Adrenal gland (tissue), 19 donors: ENCODE measurements at places on chromosomes 3 and 15. TPM values are rescaled to one million over a fixed set of nuclear protein-coding genes. Genes with fewer than 3 reads are reported as not detected.
A peak's percentile ranks its signal among the peaks of the same experiment; 100 is the strongest.

Gene PRSS50
- 0.20 TPM for polyA plus RNA-seq

Gene CFAP100
- not detected for polyA plus RNA-seq

Gene SERINC4
- 0.30 TPM for polyA plus RNA-seq

DNA sequence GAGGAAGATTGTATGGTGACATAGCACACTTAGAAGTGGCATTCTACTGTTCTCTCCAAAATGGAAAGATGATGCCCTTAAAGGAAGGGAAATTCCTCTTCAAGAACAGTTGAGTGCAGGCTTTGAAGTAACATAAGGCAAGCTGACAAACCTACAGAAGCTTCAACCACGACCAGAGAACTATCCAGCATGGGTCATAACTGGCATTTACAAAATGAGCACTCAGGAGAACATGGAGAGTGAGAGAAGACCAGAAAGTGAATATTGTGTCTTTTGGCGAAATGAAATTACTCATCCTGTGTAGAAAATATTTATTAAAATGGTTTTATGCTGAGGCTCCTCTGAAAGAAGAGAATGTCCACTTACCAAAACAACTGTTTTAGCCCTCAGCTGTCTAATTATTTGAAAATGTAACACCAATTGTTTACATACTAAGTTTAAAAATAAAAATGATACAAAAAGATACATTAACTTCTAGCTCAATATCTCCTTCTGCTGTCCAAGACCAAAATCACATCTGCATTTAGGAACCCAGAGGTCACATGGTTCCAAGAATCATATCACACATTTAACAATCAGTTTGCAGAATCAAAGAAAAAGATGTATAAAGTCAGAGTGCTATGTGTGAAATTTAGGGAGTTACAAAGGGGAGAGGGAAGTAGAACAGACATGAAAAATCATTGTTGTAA lies 216.9 kb downstream of the ATP8B4 start:
- no peaks in the 10 kb centered on the region for H3K36me3 ChIP-seq
- DNase-seq = no peak
- peak overlapping the region; percentile 70 for H3K27ac ChIP-seq
- no peak overlapping the region for H3K4me3 ChIP-seq
- H3K27me3 ChIP-seq = no peaks in the 10 kb centered on the region
- H3K4me1 ChIP-seq = peaks cover 18% of the 10 kb centered on the region

DNA sequence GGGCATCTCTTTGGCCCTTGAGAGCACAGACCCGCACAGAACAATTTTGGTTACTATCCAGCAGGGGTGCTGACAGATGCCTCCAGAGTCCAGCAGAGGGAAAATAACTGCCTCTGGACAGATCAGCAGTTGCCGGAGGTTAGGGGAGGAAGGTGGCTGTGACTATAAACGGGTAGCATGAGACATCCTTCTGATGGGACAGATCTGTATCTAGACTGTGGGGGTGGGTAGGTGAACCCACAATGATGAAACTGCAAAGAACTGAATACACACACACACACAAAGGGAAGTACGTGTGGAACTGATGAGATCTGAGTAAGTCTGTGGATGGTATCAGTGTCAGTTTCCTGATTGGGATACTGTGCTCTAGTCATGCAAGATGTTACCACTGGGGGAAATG lies 21.2 kb downstream of the ADAMTS7 start:
- H3K4me1 ChIP-seq = no peaks in the 10 kb centered on the region
- no peaks in the 10 kb centered on the region for H3K36me3 ChIP-seq
- no peak overlapping the region for H3K27ac ChIP-seq

DNA sequence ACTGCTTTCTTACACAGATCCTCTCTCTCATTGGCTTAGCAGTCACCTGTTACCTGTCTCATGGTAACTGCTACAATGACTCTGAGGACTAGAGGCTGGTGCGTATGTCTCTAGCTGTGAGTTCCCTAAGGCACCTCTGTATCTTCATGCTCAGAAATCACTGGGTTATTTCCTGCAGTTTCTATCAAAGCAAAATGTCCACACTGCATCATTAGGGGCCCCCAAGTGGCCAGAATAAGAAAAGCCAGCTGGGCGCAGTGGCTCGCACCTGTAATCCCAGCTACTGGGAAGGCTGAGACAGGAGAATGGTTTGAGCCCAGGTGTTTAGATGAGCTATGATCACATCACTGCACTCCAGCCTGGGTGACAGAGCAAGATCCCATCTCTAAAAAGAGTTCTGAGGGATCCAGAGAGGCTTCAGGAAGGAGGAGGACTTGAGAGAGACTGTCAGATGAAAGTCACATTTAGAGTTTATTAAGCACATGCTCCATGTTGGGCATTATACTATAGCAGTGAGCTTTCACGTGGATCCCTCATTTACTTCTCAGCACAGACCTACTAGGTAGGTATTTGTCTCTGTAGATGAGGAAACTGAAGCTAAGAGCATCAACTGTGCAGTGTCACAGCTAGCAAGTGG lies 2.3 kb upstream of the VPS18 start:
- no peaks in the 10 kb centered on the region for H3K27me3 ChIP-seq
- no peak overlapping the region for H3K27ac ChIP-seq
- H3K4me1 ChIP-seq = no peaks in the 10 kb centered on the region
- no peaks in the 10 kb centered on the region for H3K36me3 ChIP-seq
- H3K4me3 ChIP-seq = no peak overlapping the region

DNA sequence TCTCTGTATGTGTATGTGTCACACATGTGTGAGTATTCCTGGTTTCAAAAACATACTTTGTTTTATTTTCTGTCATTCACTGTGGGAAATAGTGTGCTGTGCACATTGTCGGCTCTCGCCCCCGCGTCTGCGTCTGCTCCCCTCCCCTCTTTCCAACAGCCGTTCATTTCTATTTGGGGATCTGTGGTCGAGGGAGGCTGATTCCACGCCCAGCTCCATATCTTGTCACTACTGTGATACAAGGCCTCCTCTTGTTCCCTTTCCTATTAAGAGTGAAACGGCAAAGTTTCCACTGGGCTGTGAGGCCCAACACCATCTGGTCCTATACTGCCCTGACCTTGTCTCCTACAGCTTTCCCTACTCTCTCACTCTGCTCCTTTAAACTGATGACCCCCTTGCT lies 172.5 kb upstream of the LRIG1 start:
- H3K4me1 ChIP-seq = no peaks in the 10 kb centered on the region
- H3K36me3 ChIP-seq = no peaks in the 10 kb centered on the region

DNA sequence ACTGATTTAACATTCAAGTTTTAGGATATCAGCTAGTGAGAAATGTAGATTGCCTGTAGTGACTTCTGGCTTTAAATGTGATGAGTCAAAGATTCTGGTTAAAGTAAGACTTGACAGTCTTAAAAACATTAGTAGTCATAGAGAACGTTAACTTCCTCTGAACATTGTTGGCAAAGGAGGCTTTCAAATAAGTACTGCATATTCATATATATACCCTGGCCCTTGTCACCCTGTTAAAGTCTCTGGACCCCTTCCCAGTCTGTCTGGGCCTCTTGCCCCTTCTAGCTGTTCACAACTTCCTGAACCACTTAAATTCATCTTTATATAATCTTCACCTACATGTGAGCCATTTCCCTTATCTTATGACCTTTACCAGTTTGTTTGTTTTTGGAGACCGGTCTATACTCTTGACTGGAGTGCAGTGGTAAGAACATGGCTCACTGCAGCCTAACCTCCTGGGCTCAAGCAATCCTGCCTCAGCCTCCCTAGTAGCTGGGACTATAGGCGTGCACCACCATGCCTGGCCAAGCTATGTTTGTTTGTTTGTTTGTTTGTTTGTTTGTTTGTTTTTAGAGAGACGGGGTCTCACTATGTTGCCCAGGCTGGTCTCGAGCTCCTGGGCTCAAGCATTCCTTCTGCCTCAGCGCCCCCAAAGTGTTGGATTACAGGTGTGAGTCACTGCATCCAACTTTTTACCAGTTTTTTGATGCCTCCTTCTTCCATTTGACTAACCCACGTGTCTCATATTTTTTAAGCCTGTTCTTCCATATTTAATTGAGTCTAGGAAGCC lies 64.4 kb upstream of the CRTC3 start:
- no peaks in the 10 kb centered on the region for H3K27me3 ChIP-seq
- H3K4me1 ChIP-seq = no peaks in the 10 kb centered on the region
- H3K36me3 ChIP-seq = no peaks in the 10 kb centered on the region
- no peak overlapping the region for H3K4me3 ChIP-seq

GRCh38 chr3:43017004-43017403 lies 37.9 kb downstream of the GASK1A start:
- no peak overlapping the region for H3K27ac ChIP-seq
- no peaks in the 10 kb centered on the region for H3K27me3 ChIP-seq
- H3K4me3 ChIP-seq = no peak overlapping the region
- DNase-seq = peak; percentile 18
- H3K36me3 ChIP-seq = no peaks in the 10 kb centered on the region

DNA sequence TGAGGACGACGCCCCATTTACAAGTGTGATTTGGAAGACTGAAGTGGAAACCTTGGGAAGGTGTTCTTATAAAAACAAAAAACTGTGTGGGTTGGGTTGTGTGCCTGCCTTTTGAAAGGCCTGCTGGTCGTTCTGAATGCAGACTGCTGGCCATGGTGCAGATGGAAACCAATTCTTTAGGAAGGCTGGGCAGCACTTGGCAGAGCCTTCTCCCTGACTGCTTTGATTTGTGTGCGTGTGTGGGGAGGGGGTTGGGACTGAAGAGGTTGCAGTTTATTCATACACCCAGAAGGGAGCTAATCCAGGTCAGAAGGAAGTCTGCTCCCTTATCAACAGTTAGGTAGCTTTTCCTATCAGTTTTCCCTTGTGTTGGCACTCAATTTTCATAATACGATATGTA lies 288.7 kb downstream of the SOX2 start:
- DNase-seq = no peak
- H3K27me3 ChIP-seq = no peaks in the 10 kb centered on the region
- H3K4me3 ChIP-seq = no peak overlapping the region
- no peak overlapping the region for H3K27ac ChIP-seq

GRCh38 chr15:38065721-38066345 lies 131.4 kb downstream of the TMCO5A start:
- DNase-seq = no peak
- H3K4me1 ChIP-seq = peaks cover 33% of the 10 kb centered on the region
- no peak overlapping the region for H3K27ac ChIP-seq
- H3K27me3 ChIP-seq = no peaks in the 10 kb centered on the region

- H3K27ac ChIP-seq = peak overlapping the region; percentile 95
- peaks cover 70% of the 10 kb centered on the region for H3K4me1 ChIP-seq
- H3K27me3 ChIP-seq = no peaks in the 10 kb centered on the region
- H3K4me3 ChIP-seq = peak overlapping the region; percentile 18
- peak; percentile 92 for DNase-seq
Measured at GRCh38 chr15:75042730-75043508, 19.5 kb downstream of the PPCDC start.

DNA sequence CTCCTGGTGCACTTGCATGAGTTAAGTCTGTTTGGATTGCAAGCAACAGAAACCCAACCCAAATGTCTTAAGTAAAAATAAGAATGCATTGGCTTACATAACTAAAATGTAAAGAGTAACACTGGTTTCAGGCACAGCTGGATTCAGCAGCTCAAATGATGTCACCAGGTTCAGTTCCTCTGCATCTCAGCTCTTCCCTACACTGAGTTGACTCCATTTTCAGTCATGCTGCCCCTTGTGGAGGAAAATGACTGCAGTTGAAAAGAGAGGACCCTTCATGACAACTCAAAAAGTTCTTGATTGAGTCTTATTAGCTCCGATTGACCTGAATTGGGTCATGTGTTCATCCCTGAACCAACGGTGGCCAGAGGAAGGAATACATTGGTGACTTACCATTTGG lies 138.5 kb upstream of the ABI3BP start:
- no peaks in the 10 kb centered on the region for H3K36me3 ChIP-seq
- no peaks in the 10 kb centered on the region for H3K27me3 ChIP-seq
- no peak overlapping the region for H3K4me3 ChIP-seq
- no peak for DNase-seq
- H3K4me1 ChIP-seq = no peaks in the 10 kb centered on the region

GRCh38 chr15:29470794-29471193 lies 201.2 kb upstream of the NSMCE3 start:
- H3K36me3 ChIP-seq = no peaks in the 10 kb centered on the region
- H3K4me3 ChIP-seq = no peak overlapping the region

DNA sequence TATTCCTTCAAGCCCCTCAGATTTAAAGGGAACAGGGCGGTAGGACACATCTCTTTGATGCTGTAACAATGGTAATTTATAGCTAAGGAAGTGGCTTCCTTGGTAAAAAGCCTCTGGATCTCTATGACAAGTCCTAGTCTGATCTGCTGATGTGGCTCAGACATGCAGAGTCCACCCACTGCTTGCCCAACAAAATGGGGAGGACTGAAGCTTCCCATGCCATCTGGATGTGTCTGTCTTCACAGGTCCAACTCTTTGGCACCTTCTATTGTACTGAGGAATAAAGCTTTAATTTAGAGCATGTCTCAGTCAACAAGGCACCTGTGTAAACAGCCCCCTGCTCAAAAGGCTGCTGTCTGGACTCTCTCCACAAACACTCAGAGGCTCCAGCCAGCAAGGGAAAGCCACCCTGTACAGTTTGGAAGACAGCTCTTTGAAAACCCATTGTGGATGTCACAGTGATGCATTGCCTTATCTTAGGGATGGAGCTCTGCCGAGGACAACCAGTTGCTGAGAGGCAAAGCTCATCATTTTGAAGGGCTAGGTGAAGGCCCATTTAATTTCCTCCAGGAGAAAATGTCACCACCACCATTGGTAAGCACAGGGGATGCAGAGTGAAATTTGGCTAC lies 348.6 kb upstream of the GRM7 start:
- no peaks in the 10 kb centered on the region for H3K4me1 ChIP-seq
- no peak for DNase-seq
- H3K27me3 ChIP-seq = no peaks in the 10 kb centered on the region
- no peak overlapping the region for H3K27ac ChIP-seq
- no peaks in the 10 kb centered on the region for H3K36me3 ChIP-seq
- no peak overlapping the region for H3K4me3 ChIP-seq

- H3K27me3 ChIP-seq = no peaks in the 10 kb centered on the region
- H3K27ac ChIP-seq = peak overlapping the region; percentile 67
- H3K4me3 ChIP-seq = no peak overlapping the region
- H3K36me3 ChIP-seq = peaks cover 4% of the 10 kb centered on the region
Measured at GRCh38 chr3:120420928-120421551, 29.8 kb downstream of the FSTL1 start.

- no peaks in the 10 kb centered on the region for H3K36me3 ChIP-seq
- H3K4me1 ChIP-seq = no peaks in the 10 kb centered on the region
- no peaks in the 10 kb centered on the region for H3K27me3 ChIP-seq
- H3K27ac ChIP-seq = no peak overlapping the region
- no peak overlapping the region for H3K4me3 ChIP-seq
- no peak for DNase-seq
Measured at GRCh38 chr3:119697394-119697793, 5.4 kb upstream of the CFAP91 start.

DNA sequence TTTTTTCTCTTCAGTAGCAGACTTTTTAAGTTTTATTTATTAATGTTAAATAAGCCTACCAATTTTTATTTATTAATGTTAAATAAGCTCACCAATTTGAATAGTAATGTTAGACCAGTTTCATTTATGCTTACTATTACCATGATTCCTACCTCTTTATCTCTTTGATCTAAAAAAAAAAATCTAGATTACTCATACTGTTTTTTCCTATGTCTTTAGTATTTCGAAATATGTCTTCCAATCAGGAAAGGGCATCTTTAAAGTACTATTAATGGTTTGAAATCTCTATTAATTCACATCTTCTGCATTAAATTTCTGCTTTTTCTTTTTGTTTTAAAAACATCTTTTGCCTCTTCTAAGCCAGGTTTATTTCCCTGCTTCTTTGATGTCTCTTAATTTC lies 27.5 kb upstream of the MAPKBP1 start:
- no peaks in the 10 kb centered on the region for H3K36me3 ChIP-seq
- no peaks in the 10 kb centered on the region for H3K27me3 ChIP-seq
- H3K27ac ChIP-seq = peak overlapping the region; percentile 23
- DNase-seq = no peak
- H3K4me3 ChIP-seq = no peak overlapping the region
